Muscle of leg (tissue), 16 donors: ENCODE measurements at places on chromosomes 7 and 10. TPM values are rescaled to one million over a fixed set of nuclear protein-coding genes. Genes with fewer than 3 reads are reported as not detected.

- H3K27ac ChIP-seq = no peak overlapping the region
- no peaks in the 10 kb centered on the region for H3K36me3 ChIP-seq
- no peaks in the 10 kb centered on the region for H3K4me1 ChIP-seq
- H3K4me3 ChIP-seq = no peak overlapping the region
Observed at GRCh38 chr10:105843786-105844185, 1202.7 kb downstream of the SORCS3 start.

The CLDN4 gene
- 0.27 TPM for total RNA-seq

- H3K27ac ChIP-seq = peak overlapping the region; percentile 16
- H3K27me3 ChIP-seq = no peaks in the 10 kb centered on the region
- H3K36me3 ChIP-seq = peaks cover under 1% of the 10 kb centered on the region
- DNase-seq = no peak
Observed at GRCh38 chr7:36283181-36283580, 106.5 kb upstream of the ANLN start.

- H3K36me3 ChIP-seq = no peaks in the 10 kb centered on the region
- peaks cover 25% of the 10 kb centered on the region for H3K4me1 ChIP-seq
- no peak overlapping the region for H3K4me3 ChIP-seq
- no peak for DNase-seq
Observed at GRCh38 chr7:151731022-151731441, 145.9 kb downstream of the PRKAG2 start.

- peak overlapping the region; percentile 38 for H3K4me3 ChIP-seq
- no peaks in the 10 kb centered on the region for H3K27me3 ChIP-seq
- no peaks in the 10 kb centered on the region for H3K36me3 ChIP-seq
- peaks cover 25% of the 10 kb centered on the region for H3K4me1 ChIP-seq
Observed at GRCh38 chr10:113127901-113128283, 177.8 kb downstream of the TCF7L2 start.

The FAM25A gene
- not detected for total RNA-seq

The TUBAL3 gene
- 0.09 TPM for total RNA-seq

The PNLIPRP1 gene
- not detected for total RNA-seq

The ZWINT gene
- 18.4 TPM for total RNA-seq

- H3K4me3 ChIP-seq = no peak overlapping the region
- no peaks in the 10 kb centered on the region for H3K27me3 ChIP-seq
- peaks cover 40% of the 10 kb centered on the region for H3K36me3 ChIP-seq
- peak overlapping the region; percentile 95 for H3K27ac ChIP-seq
- peaks cover 41% of the 10 kb centered on the region for H3K4me1 ChIP-seq
Observed at GRCh38 chr10:102396730-102397151, 1.2 kb downstream of the NFKB2 start.

DNA sequence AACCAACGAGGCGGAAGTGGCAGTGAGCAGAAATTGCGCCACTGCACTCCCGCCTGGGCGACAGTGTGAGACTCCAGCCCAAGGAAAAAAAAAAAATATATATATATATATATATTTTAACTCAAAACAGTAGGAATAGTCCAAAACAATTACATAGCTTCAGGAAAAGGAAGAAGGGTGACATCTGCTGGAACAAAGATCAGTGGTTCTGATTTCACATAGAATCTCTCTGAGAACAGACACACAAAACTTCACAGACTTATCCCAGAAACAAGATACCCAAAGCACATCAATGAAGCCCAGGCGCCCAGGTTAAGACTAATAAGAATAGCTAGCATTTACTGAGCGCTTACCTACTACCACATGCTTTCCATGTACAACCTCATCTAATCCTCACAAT is 45.0 kb downstream of the DNMBP start:
- H3K27ac ChIP-seq = no peak overlapping the region
- no peaks in the 10 kb centered on the region for H3K4me1 ChIP-seq
- no peak overlapping the region for H3K4me3 ChIP-seq
- peaks cover 14% of the 10 kb centered on the region for H3K36me3 ChIP-seq
- no peak for DNase-seq

The MOGAT3 gene
- total RNA-seq = not detected

The AGAP3 gene
- 37.0 TPM for total RNA-seq

- H3K27ac ChIP-seq = no peak overlapping the region
- DNase-seq = no peak
- no peaks in the 10 kb centered on the region for H3K27me3 ChIP-seq
- H3K4me3 ChIP-seq = no peak overlapping the region
- peaks cover 1% of the 10 kb centered on the region for H3K36me3 ChIP-seq
Observed at GRCh38 chr7:22301790-22302189, 55.2 kb downstream of the RAPGEF5 start.

DNA sequence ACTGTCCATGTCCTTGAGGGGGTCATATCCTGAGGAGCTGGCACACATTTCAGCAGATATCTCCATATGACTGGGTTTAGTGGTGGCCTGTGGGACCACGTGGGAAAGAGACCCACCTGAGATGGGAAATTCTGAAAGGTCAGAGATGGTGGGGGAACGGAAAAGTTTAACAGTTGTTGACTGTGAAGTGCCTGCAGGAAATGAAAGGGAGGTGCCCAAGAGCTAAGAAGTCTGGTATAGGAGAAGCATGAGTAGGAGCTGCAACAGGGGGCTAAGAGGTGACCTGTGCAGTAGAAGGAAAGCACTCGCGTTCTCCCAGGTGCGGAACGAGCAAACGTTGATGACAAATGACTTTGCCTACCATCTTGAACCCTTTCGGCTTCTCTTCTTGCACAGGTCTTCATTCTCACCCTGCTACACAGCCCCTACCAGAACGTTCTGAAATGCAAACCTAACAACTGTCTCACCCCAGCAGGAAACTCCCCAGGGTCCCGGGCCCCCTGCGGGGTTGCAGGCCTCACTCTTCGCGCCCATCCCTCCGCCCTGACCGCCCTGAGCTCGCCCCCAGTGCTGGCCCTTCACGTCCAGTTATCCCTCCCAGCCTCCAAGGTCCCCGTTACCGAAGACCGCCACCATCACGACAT is 9.8 kb upstream of the FXYD4 start:
- DNase-seq = no peak
- H3K27ac ChIP-seq = no peak overlapping the region
- peaks cover 10% of the 10 kb centered on the region for H3K4me1 ChIP-seq
- peaks cover 2% of the 10 kb centered on the region for H3K27me3 ChIP-seq
- no peaks in the 10 kb centered on the region for H3K36me3 ChIP-seq
- peak overlapping the region; percentile 53 for H3K4me3 ChIP-seq

GRCh38 chr7:151818674-151819519 is 58.0 kb downstream of the PRKAG2 start:
- no peak overlapping the region for H3K4me3 ChIP-seq
- no peak for DNase-seq
- H3K36me3 ChIP-seq = no peaks in the 10 kb centered on the region
- peaks cover 33% of the 10 kb centered on the region for H3K4me1 ChIP-seq
- peaks cover 12% of the 10 kb centered on the region for H3K27me3 ChIP-seq
- no peak overlapping the region for H3K27ac ChIP-seq

The ARMC10 gene
- total RNA-seq = 18.1 TPM

The IL6 gene
- 0.44 TPM for total RNA-seq

GRCh38 chr7:105831302-105831620 is 45.1 kb downstream of the ATXN7L1 start:
- no peaks in the 10 kb centered on the region for H3K36me3 ChIP-seq
- no peak overlapping the region for H3K4me3 ChIP-seq
- H3K27ac ChIP-seq = no peak overlapping the region
- peaks cover 14% of the 10 kb centered on the region for H3K4me1 ChIP-seq
- no peaks in the 10 kb centered on the region for H3K27me3 ChIP-seq
- no peak for DNase-seq

- DNase-seq = no peak
- peaks cover 55% of the 10 kb centered on the region for H3K36me3 ChIP-seq
- no peaks in the 10 kb centered on the region for H3K27me3 ChIP-seq
- no peaks in the 10 kb centered on the region for H3K4me1 ChIP-seq
- H3K4me3 ChIP-seq = no peak overlapping the region
- no peak overlapping the region for H3K27ac ChIP-seq
Observed at GRCh38 chr7:148782757-148783456, 84.2 kb downstream of the CUL1 start.

The SYCE1 gene
- 0.13 TPM for total RNA-seq

GRCh38 chr10:95474228-95475002 is 86.8 kb downstream of the SORBS1 start:
- DNase-seq = peak; percentile 65
- H3K36me3 ChIP-seq = no peaks in the 10 kb centered on the region
- H3K27ac ChIP-seq = peak overlapping the region; percentile 60
- H3K27me3 ChIP-seq = no peaks in the 10 kb centered on the region
- H3K4me3 ChIP-seq = no peak overlapping the region

DNA sequence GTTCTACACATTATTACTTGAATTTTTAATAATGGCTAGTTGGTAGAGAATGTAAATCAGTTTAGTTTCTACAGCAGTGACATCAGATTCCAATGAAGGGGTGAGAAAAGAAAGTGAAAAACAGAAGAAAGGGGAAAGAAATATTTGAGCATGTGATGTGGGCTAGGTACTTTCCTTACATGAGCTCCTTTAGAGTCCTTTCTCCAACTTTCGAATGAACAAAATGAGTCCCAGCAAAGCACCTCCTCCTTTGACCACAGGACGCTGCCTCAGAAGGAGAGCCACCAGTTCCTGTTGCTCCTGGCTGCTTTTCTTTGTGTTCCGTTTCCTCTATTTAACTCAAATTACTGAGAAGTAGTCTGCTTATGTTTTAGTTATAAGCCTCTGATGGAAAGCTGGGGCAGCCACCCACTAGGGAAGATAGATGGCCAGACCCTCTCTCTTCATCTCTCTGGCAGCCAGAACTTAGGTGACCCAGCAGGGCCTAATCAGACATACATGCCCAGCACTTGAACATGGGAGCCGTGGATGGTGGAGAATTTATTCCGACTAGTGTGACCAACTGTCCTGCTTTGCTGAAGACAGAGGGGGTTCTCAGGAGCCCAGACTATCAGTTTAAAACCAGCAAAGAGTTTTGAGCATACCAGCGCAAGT is 82.4 kb upstream of the NME8 start:
- H3K36me3 ChIP-seq = no peaks in the 10 kb centered on the region
- H3K27ac ChIP-seq = no peak overlapping the region
- peak; percentile 39 for DNase-seq

GRCh38 chr7:117004899-117005298 is 51.6 kb downstream of the ST7 start:
- no peaks in the 10 kb centered on the region for H3K36me3 ChIP-seq
- no peak overlapping the region for H3K4me3 ChIP-seq
- H3K27ac ChIP-seq = no peak overlapping the region
- no peaks in the 10 kb centered on the region for H3K27me3 ChIP-seq
- H3K4me1 ChIP-seq = no peaks in the 10 kb centered on the region
